ENCODE measurements at places on chromosomes 6 and 20. TPM values are rescaled to one million over a fixed set of nuclear protein-coding genes. Genes with fewer than 3 reads are reported as not detected.

- DNase-seq, result no peak
Measured at GRCh38 chr20:41304424-41305079, 13.0 kb downstream of the ZHX3 start.

DNA sequence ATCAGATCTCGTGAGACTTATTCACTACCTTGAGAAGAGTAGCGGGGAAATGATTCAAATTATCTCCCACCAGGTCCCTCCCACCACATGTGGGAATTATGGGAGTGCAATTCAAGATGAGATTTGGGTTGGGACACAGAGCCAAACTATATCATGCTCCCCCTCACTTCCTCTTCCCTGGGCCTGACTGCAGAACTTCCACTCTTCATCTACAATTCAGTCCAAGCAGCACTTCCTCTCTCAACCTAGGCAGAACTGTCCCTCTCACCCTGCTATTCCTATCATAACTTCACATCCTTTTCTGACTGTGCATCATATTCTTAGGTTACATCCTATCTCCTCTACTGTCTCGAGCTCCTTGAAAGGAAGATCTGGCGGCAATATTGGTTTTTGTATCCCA is 184.0 kb upstream of the HDDC2 start:
- DNase-seq, result no peak

DNA sequence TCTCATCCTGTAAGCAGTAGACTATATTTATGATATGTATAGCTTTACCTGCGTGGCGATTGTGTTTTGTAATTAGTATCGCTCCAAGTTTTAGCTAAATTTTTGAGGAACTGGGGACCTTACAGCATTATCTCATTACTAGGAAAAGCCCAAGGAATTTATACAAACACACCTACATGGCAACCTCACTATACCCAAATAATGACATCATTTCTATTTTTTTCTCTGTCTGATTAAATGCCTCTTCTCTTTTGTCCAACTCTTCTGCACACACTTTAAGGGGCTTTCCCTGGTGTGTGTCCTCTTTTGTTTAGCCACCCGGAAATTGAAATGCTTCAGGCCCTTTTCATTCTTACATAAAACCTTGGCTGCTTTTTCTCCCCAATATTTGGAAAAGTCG is 82.9 kb upstream of the EXOC2 start:
- DNase-seq, result no peak

GRCh38 chr6:116111552-116112528 is 11.2 kb downstream of the NT5DC1 start:
- no peak for DNase-seq

DNA sequence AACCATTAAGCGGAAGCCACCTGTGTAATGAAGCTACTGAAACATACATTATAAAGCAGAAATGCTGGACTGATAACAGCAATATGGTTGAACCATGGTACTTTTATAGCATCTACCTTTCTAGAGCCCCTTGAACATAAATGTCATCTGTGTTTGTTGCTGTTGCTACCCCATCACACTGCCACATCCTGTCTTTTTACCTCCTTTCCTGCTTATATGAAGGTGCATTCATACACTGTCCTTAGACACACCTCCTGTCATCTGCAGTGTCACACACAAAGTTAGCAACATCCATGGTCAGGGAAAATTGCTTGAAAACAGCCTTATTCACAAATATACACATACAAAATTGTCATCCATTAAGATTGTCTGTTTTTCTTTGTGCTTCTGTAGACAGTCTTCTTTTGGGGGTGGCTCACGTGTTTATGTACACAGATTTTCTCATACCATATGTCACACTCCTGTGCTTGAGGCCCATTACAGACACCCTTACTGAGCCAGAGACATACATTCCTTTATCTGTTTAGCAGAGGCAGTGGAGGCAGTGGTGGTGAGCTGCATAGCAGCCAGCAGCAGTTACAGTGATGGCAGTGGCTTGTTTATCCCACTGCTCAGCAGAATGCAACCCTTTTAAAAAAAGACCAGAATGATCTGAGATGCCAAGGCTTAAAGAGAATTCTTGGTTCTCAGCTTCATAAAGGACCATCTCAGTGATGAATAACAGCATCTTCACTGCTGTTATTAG is 25.9 kb downstream of the C6orf62 start:
- DNase-seq, result no peak

- no peak for DNase-seq
Measured at GRCh38 chr20:33002087-33002808, 2.0 kb downstream of the SUN5 start.

GRCh38 chr6:75755704-75756103 is 6.7 kb downstream of the MYO6 start:
- no peak for DNase-seq

GRCh38 chr6:1952740-1953360 is 292.6 kb downstream of the GMDS start:
- no peak for DNase-seq

DNA sequence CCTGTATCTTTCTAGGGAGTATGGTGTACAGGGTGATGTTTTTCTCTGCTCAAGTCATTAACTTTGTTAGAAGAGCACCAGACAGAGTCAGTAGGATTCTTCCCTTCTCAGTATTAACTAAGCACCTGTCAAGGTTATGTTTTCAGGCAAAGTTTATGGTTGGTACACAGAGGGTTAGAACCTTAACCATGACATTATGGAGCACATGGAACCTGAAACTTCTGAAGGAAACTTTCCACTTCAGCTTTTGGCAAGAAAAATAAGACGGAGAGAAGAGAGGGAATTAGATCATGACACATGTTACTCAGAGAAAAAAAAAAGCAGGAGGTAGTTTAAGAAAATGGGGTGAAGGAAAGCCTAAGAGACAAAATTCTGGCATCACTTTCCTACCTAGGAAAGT is 112.9 kb upstream of the PDE7B start:
- no peak for DNase-seq

DNA sequence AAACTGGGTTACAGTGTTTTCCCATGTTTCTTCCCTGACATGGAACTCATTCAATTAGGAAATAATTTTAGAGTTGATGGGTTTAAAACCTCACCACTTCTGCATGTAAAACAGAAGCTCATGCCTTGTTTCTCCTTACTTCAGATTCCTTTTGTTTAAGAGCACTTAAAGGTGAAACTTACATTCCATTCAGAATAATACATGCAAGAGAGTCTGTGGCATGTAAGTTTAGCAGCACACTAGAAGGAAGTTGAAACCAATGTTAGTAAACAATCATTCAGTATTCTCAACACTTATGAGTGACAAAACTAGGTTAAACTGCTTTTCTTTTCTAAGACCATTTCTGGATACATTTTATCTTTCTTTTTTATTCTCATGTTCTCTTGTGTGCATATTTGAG is 495.6 kb upstream of the PTCHD4 start:
- DNase-seq, result no peak

- DNase-seq, result no peak
Measured at GRCh38 chr6:25035512-25036435, 100.0 kb upstream of the RIPOR2 start.

DNA sequence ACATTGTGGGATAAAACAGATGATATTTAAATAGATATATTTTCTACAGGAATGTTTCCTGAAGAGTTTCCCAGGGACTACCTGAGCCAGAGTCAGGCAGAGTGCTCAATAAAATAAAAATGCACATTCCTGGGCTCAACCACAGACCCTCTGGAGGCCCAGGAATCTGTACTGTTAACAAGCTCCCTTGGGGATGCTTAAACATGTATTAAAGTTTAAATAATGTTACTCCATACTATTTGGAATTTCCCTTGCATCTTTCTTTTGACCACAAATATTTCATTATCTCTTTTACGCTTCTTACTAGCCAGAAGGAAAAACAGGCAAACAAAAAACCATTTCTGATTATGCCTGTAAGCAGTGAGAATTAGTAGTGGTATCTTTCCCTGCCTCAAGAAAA is 42.3 kb downstream of the GPR63 start:
- no peak for DNase-seq

GRCh38 chr6:116438590-116439448 is 22.4 kb upstream of the CALHM6 start:
- no peak for DNase-seq

- no peak for DNase-seq
Measured at GRCh38 chr6:104134876-104135275, 724.8 kb downstream of the HACE1 start.

DNA sequence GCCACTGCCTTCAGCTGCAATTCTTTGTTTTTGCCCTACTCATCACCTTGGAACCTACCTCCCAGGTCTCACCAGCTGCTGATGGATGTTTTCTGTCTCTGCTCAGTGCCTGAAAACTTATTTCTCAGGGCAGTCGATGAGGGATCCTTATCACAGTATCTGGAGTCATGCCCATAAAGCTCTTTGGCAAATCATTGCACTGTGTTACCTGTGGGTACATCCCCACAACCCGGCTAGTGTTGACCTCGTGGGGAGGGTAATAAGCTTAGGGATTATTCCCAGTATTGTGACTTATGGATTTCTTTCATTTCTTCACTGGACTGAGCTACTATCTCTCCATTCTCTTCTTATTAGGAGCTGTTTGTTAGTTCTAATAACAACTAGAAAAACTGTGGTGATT is 91.7 kb downstream of the ELOVL5 start:
- no peak for DNase-seq

GRCh38 chr6:167279766-167280446 is 11.2 kb upstream of the UNC93A start:
- no peak for DNase-seq

DNA sequence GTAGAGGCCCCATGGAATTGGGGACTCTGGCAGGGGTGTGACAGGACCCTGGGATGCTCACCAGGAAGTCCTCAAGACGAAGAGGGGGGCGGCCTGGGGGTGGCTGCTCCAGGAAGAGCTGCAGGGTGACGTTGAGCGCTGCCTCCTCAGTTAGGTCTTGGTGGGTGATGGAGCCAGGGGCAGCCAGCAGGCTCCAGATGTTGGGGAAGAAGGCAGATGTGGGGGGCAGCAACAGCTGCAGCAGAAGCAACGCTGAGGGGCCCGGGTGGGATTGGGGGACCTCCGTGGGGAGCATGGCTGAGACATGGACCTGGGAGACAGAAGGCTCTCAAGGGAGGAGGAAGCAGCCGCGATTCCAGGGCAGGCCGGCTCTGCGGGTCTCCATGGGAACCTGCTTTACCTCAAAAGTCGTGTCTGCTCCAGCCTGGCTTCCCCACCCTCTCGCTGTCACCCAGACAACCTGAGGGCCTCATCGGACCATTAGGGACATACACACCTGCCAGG is 591 bp downstream of the VWA7 start:
- DNase-seq, result no peak

DNA sequence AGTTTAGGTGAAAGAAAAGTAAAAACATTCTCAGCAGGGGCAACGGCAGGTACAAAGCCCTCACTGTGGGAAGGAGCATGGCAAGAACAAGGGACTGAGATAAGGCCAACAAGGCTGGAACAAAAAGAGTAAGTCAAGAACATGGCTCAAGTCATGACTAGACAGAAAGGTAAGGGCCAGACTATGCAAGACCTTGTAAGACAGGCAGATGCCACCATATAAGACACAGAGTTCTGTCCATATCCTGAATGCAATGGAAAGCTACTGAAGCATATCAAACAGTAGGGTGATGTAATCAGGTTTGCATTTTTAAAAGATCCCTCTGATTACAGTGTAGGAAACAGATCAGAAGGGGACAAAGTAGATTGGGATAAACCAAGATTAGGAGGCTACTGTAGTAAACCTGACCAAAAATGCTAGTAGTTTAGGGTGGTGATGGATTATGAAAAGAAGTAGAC is 5.5 kb downstream of the REV3L start:
- DNase-seq, result no peak

Gene SLC18B1
- 15.7 TPM for total RNA-seq

Gene GABRR1
- 0.20 TPM for total RNA-seq

Gene ACTL10
- total RNA-seq, result 0.49 TPM

Gene AIF1
- 23.8 TPM for total RNA-seq

Gene ULBP2
- total RNA-seq, result 0.89 TPM

Gene CRISP3
- 7.4 TPM for total RNA-seq
